ENCODE measurements at places on chromosomes 6 and 20. TPM values are rescaled to one million over a fixed set of nuclear protein-coding genes. Genes with fewer than 3 reads are reported as not detected.

- DNase-seq: no peak
These were observed 163.2 kb downstream of the AIG1 start for GRCh38 chr6:143223895-143224294.

Gene SNAI1
- 3.5 TPM for polyA plus RNA-seq

Gene RSPH9
- 0.37 TPM for polyA plus RNA-seq

DNA sequence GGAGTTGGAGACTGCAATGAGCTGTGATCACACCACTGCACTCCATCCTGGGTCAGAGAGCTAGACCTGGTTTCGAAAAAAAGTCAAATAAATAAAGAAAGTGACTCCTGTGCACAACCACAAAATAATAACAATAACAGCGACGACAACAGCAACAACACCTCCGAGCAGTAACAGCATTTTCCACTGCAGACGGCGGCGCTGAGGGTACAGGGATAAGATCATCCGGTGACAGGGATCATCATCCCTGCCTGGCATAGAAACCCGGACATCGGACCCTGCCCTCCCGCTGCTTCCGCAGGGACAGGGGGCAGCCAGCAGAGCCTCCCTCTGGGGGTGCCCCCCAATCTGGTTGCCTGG is 11.5 kb downstream of the SRXN1 start:
- no peak for DNase-seq

GRCh38 chr6:4487538-4487937 is 288.7 kb upstream of the CDYL start:
- no peak for DNase-seq

DNA sequence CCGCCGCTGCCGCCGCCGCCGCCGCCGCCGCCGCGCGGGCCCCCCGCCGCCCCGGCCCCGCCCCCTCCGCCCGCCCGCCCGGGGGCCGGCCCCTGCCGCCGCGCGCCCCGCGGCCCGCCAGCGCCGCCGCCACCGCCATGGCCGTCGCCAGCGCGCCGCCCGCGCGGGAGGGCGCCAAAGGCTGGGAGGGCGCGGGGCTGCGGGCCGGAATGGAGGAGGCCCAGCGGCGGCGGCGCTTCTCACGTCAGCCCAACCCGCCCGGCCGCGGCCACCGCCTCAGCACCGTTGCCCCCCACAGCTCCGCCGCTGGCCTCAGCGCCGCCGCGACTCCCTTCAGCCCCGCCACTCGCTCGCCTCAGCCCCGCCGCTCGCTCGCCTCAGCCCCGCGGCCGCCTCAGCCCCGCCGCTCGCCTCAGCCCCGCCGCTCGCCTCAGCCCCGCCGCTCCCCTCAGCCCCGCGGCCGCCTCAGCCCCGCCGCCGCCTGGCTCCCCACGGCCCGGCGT is 258 bp downstream of the PHF10 start:
- DNase-seq: no peak

Gene ZSCAN23
- 3.5 TPM for polyA plus RNA-seq

Gene KCNB1
- polyA plus RNA-seq: 0.04 TPM

DNA sequence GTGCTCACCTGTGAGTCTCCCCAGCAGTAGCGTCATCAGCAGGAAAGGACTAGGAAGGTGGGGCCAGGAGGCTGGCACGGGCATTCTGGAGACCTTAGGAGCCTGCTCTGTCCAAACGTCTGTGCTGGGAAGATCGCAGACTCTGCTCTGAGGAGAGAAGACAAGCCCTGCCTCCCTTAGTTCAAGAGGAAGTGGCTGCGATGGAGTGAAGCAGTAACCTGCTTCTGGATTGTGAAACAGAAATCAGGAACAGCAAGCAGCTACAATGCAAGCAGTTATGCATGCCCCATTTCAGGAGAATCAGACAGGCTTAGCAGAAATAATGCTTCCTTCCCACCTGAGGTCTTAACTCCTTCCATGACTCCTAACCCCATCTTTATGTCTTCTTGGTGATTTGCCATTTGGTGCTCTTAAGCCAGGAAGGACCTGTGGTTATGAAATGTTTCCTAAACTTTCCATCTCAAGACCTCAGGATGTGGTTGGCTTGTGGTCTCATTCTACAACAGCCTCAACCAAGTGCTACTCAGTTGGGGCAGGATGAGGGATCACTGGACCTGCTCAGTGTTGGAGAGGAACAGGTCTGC is at the start of gene SIRPB1:
SIRPB1 (minus strand) TSS at position 149 of the 584 bp plus-strand sequence; CDS start at position 84, 65 bp downstream.
- no peak for DNase-seq

Gene ZSCAN12
- polyA plus RNA-seq: 4.0 TPM

- no peak for DNase-seq
These were observed 15.1 kb downstream of the ADGRG6 start for GRCh38 chr6:142316791-142317368.

Gene FAM209B
- polyA plus RNA-seq: not detected

DNA sequence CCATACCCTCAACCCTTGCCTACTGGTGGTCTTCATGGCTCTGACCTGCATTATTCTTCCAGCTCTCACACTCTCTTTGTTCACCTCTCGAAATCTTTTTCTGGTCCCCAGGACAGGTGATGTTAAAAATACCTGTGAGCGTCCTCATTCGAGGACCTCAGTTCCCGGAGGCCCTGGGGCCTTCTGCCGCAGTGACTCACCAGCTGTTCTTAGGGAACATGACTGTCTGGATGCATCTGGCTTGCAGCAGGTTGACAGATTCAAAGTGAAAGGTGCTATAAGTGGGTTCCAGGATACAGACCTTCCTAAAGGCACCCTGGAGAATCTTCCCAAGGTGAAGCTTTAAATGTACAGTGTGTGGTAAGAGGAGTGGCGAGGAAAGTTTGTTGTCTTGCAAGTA is 210.4 kb upstream of the KCNG1 start:
- no peak for DNase-seq

Gene ENPP5
- not detected for polyA plus RNA-seq

Gene PSORS1C1
- 0.94 TPM for polyA plus RNA-seq

- no peak for DNase-seq
These were observed 23.9 kb upstream of the TINAG start for GRCh38 chr6:54284161-54284860.

GRCh38 chr20:43916073-43916880 is 1.6 kb downstream of the TOX2 start:
- DNase-seq: no peak

Gene C20orf141
- polyA plus RNA-seq: not detected

Gene ADRM1
- 58.5 TPM for polyA plus RNA-seq

Gene KIF25
- not detected for polyA plus RNA-seq

Gene GMNN
- polyA plus RNA-seq: 17.4 TPM

DNA sequence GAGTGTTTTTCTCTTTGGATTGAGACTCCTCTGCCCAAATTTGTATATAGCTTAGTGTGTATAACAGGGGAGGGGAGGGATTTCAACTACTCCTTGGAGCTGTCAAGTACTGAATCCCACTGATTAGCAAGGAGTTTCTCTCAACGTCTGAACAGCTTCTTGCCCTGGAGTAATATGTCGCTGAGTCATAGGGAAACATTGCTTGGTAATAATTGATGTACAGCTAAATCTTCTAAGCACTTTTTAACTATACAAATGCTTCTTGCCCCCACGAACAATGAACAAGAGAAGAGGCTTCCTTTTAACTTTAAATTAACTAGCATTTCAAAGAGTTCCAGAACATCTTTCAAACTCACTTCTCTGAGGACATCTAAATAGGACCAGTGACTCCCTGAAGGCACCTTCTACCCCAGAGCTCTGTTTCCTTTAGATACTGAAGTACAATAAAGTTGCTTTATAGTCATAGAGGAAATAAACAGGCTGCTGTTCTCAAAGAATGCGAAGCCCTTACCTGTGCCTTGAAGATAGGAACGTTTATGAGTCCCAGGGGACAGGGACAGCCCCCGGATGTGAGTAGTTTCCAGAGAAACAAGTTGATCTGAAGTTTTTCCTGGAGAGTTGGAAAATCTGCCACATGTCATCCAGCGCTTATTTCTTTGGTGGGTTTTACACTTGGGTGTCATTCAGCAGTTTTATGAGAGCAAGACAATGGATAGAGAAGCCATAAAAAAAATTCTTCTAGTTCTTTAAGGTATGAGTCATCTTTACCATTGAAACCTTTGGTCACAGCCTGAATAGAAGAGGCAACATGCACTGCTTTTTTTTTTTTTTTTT is 462.5 kb upstream of the BTBD3 start:
- no peak for DNase-seq

GRCh38 chr6:76671751-76672150 is 599.3 kb upstream of the IMPG1 start:
- DNase-seq: no peak

- DNase-seq: no peak
These were observed 15.2 kb upstream of the ATXN1 start for GRCh38 chr6:16776394-16777017.

GRCh38 chr20:42688576-42688975 is 501.1 kb downstream of the PTPRT start:
- no peak for DNase-seq

GRCh38 chr6:108873251-108873650 is 25.0 kb downstream of the ARMC2 start:
- no peak for DNase-seq

DNA sequence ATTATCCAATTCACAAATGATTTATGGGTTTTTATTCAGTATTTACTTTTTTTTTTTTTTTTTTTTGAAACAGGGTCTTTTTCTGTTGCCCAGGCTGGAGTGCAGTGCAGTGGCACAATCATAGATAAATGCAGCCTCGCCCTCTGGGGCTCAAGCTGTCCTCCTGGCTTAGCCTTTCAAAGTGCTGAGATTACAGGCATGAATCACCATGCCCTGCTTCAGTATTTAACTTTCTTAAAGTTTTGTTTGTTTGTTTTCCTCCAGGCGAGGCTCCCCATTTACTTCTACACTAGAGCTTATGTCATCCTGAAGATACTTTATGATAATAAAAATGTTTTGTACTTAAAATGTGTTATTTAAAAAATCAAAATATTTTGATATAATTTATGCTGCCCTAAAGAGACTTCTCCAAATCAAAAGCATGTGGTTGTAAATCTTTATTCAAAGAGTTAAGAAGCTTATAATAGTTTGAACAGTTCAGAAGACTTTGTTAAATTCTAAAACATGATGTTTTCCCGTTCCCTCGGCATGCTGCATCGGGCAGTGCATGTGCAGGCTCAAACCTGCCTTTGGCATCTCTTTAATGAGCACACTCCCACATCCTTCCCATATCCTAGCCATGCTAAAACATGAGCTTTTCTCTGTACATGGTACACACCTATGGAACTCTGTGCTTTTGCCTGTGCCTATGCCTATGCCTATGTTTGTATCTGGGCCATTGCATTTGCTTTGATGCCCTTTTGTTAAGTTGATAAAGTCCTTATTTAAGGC is 11.0 kb downstream of the SMPDL3A start:
- DNase-seq: no peak

Gene PLTP
- polyA plus RNA-seq: 105 TPM

- DNase-seq: no peak
These were observed 39.7 kb downstream of the SH3BGRL2 start for GRCh38 chr6:79670789-79671188.

GRCh38 chr20:17012546-17013226 is 214.2 kb upstream of the PCSK2 start:
- no peak for DNase-seq

DNA sequence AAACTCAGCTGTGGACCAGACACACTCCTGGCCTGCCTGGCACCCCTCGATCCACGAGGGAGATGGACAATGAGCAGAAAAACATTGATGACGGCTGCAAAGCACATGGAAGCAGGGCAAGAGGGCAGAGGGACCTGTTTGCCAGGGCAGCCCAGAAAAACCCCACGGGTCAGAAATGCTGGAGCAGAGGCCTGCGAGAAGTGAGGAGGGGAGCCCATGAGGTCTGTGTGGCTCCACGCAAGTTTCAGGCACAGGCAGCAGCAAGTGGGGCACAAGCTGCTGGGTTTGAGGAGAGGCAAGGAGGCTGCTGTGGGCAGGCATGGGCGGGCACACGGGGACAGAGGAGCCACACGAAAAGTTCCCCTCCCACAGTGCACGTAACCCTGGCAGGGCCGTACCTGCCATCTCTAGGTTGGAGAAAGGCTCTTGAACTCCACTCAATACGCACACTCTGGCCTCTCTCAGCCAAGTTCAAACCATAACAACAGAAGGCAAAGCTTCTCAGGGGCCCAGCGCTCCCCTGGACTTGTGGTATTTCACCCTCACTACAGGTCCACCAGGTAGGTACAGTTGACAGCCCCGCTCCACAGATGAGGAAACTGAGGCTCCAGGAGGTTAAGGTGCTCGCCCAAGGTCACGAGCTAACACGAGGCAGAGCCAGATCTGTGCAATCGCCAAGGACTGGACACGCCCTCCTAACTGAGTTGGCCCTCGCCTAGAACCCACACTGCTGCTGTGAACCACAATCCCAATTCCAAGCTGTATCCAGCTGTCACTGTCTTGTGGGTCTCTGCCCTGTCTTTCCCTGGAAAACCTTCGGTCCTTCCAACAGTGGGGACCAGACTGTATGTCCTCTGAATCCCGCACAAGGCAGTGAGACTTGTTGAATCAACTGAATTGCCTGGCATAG is 108.2 kb downstream of the NOL4L start:
- DNase-seq: no peak

DNA sequence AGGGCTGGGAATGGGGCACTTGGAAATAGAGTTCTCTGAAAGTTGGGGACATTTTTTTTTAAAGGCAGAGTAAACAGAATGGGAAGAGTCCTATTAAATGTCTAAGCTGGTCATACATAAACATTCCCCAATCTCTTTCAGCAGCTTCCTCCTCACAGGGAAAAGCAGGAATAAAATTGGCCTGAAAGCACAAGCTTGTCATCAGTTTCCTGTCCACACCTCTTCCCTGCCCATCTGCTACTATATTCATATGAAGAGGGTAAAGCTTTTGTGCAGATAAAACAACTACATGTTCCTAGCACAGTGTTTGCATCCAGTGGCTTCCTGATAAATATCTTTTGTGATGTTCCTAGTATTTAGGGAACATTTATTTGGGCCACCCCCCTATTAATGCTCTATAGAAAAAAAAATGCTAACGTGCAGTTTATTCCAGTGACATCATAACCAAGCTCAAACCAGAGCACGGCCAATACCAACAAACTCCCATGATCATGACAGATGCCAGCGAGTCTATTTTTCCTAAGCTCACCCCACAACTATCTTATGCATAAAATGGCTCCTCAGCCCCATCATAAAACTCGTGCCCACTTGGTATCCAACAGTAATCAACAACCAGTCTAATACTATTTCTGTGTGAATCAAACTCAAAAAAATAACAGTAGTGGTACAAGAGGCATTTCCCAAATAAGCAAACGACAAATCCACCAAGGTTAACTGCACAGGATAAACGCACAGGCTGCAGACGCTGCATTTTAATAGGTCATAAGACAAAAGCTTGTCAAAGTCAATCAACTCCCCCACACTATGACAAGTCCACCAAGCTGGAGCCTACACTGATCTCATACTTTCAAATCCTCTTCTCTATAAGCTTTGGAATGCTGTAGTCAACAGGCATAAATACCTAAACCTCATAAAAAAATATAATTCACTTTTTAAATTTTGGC is 95.3 kb downstream of the EPB41L2 start:
- no peak for DNase-seq

Gene FRMD1
- polyA plus RNA-seq: not detected

Measured in AG04450 (cell line).